ENCODE measurements at places on chromosomes 7 and 10. TPM values are rescaled to one million over a fixed set of nuclear protein-coding genes. Genes with fewer than 3 reads are reported as not detected.

Gene DNAH11
- 5.2 TPM for total RNA-seq

Gene PRRT4
- total RNA-seq: 0.69 TPM

Gene TMEM139
- total RNA-seq: 5.2 TPM

Gene CALHM3
- total RNA-seq: 4.1 TPM

Gene FLNC
- 121 TPM for total RNA-seq

Gene ABHD11
- total RNA-seq: 41.4 TPM

GRCh38 chr10:58856508-58857240 lies 319.8 kb upstream of the PHYHIPL start:
- DNase-seq: peak; percentile 97

GRCh38 chr10:43884501-43885105 lies 235.9 kb upstream of the ZNF32 start:
- DNase-seq: no peak

DNA sequence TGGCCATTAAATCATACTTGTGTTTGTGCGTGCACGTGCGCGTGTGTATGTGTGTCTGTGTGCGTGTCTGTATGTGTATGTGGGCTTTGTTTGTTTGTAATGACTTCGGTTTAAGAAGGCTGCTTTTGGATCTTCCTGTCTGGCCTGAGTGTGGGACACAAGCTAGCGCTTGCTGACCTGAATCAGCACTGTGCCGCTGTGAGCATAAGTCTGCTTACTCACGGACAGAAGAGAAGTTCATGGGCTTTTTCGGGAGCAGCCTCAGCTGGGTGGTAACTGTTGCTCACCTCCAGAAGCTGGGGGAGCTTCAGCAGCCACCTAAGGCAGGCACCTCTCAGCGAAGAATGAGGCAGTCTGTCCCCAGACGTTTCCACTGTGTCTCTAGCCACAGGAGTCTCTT lies 56.1 kb upstream of the TRUB1 start:
- DNase-seq: no peak

GRCh38 chr7:150993511-150993910 lies 2.7 kb downstream of the NOS3 start:
- no peak for DNase-seq

DNA sequence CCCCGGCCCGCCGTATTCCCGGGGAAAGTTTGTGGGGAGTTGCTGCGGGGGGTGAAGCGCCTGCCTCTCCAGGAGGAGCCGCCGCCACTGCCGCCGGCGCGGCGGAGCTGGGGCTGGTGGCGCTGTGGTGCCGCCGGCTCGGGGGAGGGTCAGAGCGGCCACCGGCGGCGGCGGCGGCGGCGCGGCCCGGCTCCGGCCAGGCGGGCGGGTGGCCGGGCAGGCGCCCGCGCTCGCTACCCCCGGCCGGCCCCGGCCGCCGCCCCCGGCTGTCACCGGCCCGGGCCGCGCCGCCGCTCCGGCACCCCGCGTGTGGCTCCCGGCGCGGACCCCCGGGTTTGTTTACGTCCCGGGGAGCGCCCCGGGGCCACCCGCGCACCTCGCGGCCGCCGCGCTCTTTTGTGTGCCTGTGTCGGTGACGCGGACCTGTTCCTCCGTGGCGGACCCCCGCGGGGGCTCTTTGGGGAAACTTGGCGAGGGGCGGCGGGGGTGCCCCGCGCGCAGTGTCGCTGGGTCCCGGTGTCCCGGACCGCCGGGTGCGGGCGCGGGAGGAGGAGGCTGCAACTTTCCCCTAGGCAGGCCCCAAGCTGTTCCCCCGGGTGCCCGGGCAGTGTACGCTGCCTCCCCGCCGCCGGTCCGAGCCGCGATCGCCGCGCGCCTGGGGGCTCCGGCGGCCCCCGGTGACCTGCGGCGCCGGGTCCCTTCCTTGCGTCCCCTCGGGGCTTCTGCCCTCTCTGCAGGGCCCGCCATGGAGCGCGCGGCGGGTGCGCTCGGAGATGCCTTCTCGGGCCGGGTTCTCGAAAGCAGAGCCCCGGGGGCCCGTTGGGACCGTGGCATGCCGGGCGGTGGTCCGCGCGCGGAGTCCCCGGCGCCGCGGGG lies 593 bp upstream of the CUX1 start:
- peak; percentile 43 for DNase-seq

DNA sequence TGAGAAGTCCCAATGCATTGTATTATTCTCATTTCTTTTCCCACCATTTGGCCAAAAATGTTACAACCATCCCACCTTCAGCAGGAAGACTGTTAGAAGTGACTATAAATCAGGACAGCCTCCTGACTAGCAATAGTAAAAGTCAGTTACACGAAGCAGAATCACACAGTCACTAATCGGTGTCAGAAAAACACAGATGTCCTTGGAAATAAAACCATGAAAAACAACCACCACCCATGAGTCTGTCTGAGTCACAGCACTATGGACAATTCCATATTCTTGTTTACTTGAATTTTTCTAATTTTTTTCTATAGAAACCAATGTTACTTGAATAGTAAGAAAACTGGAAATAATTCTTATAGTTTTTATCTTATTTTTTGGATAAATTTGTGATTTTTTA lies 81.9 kb upstream of the FRMD4A start:
- DNase-seq: no peak

- peak; percentile 59 for DNase-seq
These were observed 63.4 kb downstream of the CAV1 start for GRCh38 chr7:116588225-116588624.

GRCh38 chr10:127527891-127528290 lies 21.2 kb upstream of the NPS start:
- DNase-seq: no peak

- DNase-seq: no peak
These were observed 446.0 kb upstream of the PODXL start for GRCh38 chr7:132002343-132002968.

- DNase-seq: no peak
These were observed 169.4 kb downstream of the KIAA1217 start for GRCh38 chr10:24378126-24378920.
